ENCODE measurements at places on chromosomes 5 and 9.

GRCh38 chr5:14397717-14398116 lies 183.9 kb upstream of the OTULINL start:
- no peak for DNase-seq

DNA sequence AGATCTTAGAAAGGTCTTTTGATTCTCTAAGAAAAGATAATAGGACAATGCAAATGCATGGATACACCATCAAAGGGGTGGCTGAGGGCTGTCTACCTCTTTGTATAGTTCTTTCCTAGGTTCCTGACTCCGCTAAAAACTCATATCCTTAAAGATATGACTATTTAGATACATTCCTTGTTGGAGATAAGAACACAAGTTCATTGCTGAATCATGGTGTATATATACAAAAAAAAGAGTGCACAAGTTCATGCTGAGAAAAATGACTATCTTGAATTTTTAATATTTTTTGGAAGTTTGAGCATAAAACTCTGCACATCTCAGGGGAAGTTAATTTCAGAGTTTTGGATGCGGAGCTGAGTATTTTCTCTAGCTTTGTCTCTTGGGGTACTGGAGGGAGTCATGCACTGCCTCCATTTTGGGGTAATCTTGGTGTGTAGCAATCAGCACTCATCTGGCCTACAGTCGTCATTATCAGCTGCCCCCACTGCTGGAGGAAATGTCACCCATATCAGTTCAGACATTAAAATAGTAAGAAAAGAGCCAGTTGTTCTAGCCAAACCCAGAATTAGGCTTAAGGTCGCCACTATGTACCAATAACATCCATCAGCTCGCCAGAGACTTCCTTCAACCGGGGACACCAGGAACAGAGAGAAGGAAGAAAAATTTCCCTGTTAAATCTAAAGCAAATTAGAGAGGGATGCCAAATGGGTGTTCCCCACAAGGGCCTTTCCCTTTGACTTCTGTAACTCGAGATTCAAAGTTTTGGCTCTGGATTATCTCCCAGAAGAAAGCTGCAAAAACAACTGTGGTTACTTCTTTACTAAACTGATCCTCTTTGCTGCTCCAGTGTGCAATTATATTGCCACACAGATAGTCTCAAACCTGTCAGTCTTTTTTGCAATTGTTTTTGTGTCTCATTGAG lies 49.0 kb downstream of the PTTG1 start:
- DNase-seq, result no peak

DNA sequence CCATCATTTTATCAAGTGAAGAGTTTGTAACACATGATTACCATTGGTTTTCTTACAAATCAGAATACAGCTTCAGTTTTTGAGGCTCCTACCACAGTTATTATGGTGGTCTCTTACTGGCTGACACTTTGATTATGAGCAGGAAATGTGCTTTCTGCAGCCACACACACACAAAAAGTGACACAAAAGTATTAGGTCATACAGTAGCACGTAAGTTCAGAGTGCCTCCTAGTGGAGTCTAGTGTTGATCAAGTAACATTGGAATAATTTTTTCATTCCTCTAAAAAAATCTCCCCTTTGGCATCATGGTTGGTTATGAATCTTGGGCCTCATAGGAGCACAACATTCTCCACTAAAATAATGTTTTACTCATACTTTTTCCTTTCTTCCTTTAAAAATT lies 37.6 kb downstream of the PAM start:
- no peak for DNase-seq

GRCh38 chr5:13941468-13941867 lies 3.0 kb downstream of the DNAH5 start:
- DNase-seq, result no peak

- no peak for DNase-seq
These were observed 341.5 kb upstream of the CCNH start for GRCh38 chr5:87754009-87754757.

- no peak for DNase-seq
These were observed 223.2 kb downstream of the PBX3 start for GRCh38 chr9:125970340-125970739.

DNA sequence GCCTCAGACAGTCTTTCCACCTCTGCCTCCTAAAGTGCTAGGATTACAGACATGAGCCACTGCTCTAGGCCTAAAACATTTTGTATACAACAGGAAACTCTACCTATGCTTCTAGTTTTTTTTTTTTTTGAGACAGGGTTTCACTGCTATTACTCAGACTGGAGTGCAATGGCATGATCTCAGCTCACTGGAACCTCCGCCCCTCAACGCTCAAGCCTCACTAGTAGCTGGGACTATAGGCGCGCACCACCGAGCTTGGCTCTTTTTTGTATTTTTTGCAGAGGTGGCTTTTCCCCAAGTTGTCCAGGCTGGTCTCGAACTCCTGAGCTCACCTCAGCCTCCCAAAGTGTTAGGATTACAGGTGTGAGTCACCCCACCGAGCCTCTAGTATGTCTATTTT lies 5.4 kb downstream of the HSPA9 start:
- DNase-seq, result no peak
